ENCODE measurements at places on chromosomes 2 and 18.

DNA sequence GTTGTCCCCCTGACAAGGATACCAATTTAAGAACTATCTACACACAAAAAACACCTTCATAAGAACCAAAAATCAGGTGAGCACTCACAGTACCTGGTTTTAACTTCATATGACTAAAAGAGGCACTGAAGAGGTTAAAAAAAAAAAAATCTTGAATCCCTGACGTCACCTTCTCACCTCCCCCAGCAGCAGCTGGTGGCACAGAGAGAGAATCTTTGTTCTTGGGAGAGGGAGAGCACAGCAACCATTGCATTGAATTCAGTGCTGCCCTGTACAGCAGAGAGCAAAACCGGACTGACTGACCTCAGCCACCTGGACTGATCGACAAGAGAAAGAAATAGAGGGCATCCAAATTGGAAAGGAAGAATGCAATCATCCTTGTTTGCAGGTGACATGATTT is 566.0 kb downstream of the TMX3 start:
- no peak for DNase-seq

DNA sequence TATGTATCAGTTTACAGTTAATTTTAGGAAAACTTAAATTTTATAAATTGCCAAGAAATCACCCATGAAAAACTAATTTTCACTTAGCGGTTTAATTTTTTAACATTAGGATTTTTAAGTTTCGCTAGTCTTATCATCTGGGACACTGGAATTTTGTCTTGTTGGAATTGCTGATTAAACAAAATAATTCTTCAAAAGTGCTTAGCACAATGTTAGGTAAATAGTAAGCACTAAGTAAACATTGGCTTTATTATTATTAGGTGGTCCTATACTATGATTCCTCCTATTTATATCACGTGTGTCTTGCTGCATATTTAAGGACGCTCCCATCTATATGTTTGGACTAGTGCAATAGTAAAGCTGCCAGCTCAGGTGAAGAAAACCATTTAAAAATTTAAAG is 54.6 kb upstream of the MAP4K3 start:
- no peak for DNase-seq

- DNase-seq, result no peak
Measured at GRCh38 chr18:52596748-52597435, 256.9 kb downstream of the DCC start.

- DNase-seq, result no peak
Measured at GRCh38 chr2:203891474-203891873, 23.9 kb downstream of the CTLA4 start.

DNA sequence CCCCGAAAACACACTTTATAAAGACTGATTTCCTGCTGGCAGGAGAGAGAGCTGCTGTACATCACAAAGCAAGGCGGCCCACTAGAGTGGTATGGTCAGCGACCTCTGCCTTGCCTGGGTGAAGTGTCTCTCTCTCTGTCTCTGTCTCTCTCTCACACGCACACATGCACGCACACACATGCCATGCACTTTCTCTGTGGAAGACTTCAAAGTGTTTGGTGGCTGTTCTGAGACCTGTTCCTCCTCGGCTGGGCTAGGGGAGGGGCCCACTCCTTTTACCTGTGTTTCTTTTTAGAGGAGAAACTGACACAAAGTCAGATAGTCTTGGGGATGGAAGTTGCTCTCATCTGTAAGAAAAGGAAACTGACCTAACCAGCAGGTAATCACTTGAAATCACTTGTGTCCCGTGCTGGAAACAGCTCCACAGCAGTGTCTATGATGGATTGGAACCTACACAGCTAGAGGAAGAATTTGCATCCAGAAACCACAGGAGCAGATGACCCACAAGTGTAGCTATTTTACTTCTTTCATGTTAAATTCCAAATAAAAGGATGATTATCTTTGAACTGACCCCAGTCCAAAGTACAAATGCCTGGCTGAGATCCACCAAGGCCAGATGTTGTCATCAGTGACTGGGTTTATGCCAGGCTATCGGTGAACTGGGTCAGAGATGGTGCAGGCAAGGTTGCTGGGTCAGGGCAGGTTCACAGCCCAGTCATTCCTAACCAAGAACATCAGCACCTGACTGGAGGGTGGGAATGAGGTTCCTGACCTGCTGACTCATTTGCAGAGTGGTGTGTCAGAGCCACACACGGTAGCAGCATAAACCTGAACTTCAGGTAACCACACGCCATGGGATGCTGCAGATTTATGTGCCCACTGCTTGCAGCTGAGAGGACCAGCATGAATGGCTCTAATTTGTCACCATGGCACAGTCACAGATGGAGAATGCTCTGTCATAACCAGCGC is 63.0 kb downstream of the NPAS2 start:
- peak; percentile 76 for DNase-seq

- no peak for DNase-seq
Measured at GRCh38 chr2:179951680-179952079, 55.4 kb downstream of the CWC22 start.

- DNase-seq, result no peak
Measured at GRCh38 chr2:23203383-23203782, 181.6 kb upstream of the KLHL29 start.

GRCh38 chr2:81981585-81981984 is 1677.0 kb upstream of the LRRTM1 start:
- no peak for DNase-seq

DNA sequence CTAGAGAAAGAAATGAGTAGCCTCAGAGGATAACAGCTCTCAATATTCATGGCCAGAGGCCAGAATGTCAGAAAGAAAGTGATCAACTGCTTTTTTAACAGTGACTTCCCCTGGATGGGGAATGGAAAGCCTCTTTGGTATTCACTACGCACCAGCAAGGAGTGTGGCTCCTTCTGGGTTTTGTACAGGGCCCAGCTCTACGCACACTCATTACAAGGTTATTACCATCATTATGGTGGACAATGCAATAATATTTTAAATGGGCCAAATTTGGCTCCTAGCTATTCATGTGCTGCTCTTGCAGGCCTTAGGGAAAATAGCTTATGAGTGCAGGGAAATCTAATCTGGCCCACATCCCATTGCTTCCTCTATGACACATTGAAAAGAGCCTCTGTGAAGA is 1149.5 kb upstream of the FANCL start:
- no peak for DNase-seq

GRCh38 chr18:22052405-22053105 is 116.8 kb upstream of the GATA6 start:
- peak; percentile 44 for DNase-seq

DNA sequence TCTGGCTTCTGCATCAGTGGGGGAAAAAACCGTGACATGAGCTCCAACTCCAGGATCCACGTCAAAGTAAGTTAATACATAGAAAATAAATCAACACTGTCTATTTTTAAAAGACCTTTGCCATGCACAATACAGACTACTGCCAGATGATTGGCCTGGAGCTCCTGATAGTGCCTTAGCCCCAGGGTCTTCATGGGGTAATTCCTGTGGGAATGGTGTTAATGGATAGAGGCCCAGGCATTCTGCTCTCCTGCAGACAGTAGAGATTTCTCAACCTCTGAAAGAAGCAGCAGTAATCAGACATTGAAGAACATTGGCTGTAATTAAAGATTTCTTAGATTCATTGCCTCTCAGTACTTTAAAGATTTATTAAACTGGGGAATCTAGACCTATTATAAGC is 4.3 kb upstream of the PLCL1 start:
- no peak for DNase-seq

- DNase-seq, result no peak
Measured at GRCh38 chr2:64808092-64808491, 154.4 kb upstream of the SERTAD2 start.

GRCh38 chr18:13616041-13616440 is 110.3 kb downstream of the FAM210A start:
- no peak for DNase-seq

- DNase-seq, result peak; percentile 84
Measured at GRCh38 chr18:58223717-58224424, 179.8 kb downstream of the NEDD4L start.

- no peak for DNase-seq
Measured at GRCh38 chr2:239960929-239961661, 64.0 kb downstream of the NDUFA10 start.

- no peak for DNase-seq
Measured at GRCh38 chr2:156320486-156321098, 11.9 kb downstream of the NR4A2 start.

- no peak for DNase-seq
Measured at GRCh38 chr2:71423817-71424420, 29.4 kb upstream of the DYSF start.

GRCh38 chr2:203071148-203071547 is 56.5 kb downstream of the NBEAL1 start:
- no peak for DNase-seq

- no peak for DNase-seq
Measured at GRCh38 chr2:15936277-15937104, 3.9 kb upstream of the MYCN start.

GRCh38 chr18:12837747-12838146 is 46.3 kb downstream of the PTPN2 start:
- no peak for DNase-seq

DNA sequence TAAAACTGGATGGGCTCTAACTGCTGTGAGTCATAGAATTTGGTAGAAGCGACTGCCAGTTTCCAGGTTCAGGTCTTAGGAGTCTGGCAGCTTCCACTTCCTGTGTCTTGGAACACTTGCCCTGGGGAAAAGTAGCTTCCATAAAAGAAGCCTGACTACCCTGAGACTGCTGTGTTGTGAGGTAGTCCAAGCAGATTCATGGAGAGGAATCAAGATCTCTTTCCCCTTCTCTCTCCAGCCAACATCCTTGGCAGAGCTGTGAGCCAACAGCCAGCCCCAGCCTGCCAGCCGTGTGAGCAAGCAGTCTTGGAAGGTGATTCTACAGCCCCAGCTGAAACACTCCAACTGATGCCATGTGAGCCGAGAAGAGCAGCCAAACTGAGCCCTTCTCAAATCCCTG is 33.7 kb downstream of the SLC20A1 start:
- DNase-seq, result no peak

DNA sequence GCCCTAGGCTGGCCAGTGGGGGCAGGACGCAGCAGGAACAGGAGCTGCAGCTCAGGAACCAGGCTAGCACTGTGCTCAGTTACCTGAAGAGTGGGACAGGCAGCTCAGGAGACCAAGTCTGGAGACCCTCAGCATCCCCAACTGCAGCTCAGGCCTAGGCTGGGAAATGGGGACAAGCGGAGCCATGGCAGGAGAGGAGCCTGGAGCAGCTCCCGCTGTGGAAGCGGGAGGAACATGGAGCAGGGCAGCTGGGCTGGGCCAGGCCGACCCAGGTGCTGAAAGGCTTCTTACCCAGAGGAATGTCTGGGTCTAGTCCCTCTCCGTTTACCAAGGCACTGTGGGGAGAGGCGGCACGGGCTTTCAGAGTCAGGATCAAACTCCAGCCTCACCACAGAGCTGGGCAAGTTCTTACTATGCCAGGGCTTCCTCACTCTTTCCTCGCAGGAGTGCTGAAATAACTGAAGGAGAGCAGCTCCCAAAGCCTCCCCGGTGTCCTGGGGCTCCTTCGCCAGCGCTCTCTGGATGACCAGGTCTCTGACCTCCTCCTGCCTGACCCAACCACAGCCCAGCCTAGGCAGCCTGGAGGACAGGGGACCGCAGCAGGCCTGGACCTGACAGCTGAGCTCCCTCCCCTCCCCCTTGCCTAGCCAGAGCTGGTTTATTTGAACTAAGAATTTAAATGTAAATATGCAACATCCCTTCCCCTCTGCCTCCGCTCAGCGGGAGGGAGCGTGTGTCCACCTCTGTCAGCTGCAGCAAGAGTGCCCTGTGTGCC is 247.8 kb upstream of the SIX2 start:
- DNase-seq, result peak; percentile 45

DNA sequence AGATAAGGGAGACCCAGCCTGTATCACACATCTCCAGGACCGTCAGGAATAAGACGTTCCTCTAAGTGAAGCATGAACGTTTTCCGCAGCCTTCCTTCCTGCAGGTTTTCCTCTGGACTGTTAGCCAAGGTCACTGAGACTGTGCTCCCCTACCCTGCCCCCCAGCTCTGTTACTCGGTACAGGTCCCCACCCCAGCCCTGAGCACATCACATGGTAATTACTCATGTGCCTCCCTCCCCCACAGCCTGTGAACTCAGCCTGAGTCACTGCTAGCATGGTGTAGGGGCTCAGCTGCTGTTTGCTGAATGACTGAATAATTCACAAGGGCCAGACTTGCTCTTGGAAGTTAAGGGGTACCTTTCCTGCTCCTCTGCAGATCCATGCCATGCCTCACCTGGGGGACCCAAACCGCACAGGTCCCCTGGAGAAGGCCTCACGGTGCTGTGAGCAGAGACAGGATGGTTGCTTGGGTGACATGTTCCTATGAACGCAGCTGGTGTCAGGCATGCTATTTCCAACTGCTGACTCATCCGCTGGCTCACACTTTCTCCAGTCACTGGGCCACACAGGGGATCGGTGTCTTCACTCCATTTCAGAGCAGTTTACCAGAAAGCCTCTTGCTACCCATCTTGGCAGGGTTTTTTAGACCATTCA is 88.2 kb downstream of the PLB1 start:
- DNase-seq, result peak; percentile 91

DNA sequence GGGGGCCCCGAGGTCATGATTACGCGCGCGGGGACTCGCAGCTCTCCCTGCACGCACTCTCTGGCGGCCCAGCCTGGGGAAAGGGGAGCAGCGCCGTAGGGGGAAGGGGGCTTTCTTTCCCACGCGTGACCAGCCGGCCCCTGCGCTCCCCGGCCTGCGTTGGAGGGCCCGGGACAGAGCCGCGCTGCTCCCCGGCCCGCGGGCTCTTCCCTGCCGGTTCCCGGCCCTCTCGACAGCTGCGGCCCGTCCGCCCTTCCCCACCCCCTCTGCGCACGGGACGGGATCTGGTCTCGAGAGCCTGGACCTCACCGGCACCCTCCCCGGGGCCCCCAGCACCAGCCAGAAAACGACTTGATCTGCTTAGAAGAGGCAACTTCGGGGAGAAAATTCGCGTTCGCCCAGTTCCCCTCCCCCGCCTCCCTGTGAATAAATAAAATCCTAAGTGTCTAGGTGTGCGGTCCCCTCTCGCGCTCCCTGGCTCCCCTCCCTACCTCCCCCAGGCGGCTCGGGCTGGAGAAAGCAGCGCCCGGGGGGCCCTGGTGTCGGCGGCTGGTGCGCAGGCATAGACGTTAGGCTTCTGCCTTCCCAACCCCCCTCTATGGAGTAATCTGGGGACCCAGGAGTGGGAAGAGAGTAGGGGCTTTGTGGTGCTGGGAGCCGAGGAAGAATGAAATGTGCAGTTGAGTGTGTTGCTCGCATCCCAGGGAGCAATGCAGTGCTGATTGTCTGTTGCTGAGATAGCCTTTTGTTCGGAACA is 803 bp upstream of the FIGN start:
- DNase-seq, result peak; percentile 78

DNA sequence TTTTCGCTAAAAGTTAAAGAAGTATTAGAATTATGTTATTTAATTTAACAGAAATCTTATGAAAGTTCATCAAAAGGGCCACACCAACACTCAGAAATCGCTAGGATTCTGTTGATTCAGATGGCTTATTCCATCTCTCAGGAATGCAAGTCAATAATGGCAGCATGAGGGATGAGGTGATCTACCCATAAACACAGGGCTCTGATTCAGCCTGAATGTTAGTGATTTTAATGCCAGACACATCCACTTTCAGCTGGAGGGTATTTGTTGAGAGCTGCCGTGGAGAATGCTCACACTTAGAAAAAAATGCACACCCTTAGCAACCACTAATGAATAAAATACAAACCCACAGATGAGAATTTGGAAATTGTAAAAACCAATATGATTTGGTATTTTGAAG is 173.3 kb upstream of the ERBB4 start:
- DNase-seq, result no peak
